ENCODE measurements at places on chromosomes 1 and 21.

- DNase-seq: no peak
Observed at GRCh38 chr1:34847094-34847493, 12.5 kb downstream of the SMIM12 start.

- no peak for DNase-seq
Observed at GRCh38 chr1:22613951-22614350, 22.5 kb upstream of the C1QA start.

DNA sequence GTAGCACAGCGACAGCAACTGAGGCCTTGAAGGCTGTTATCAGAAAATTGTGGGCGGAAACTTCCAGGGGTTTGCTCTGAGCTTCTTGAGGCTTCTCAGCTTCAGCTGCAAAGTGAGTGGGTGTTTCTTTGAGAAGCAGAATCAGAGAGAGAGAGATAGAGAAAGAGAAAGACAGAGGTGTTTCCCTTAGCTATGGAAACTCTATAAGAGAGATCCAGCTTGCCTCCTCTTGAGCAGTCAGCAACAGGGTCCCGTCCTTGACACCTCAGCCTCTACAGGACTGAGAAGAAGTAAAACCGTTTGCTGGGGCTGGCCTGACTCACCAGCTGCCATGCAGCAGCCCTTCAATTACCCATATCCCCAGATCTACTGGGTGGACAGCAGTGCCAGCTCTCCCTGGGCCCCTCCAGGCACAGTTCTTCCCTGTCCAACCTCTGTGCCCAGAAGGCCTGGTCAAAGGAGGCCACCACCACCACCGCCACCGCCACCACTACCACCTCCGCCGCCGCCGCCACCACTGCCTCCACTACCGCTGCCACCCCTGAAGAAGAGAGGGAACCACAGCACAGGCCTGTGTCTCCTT is at the start of gene FASLG:
Gene FASLG (plus strand): TSS at position 233 of the 583 bp plus-strand sequence. CDS start 99 bp downstream, at position 332.
- no peak for DNase-seq

GRCh38 chr1:94978401-94978800 is 51.5 kb upstream of the CNN3 start:
- DNase-seq: no peak

DNA sequence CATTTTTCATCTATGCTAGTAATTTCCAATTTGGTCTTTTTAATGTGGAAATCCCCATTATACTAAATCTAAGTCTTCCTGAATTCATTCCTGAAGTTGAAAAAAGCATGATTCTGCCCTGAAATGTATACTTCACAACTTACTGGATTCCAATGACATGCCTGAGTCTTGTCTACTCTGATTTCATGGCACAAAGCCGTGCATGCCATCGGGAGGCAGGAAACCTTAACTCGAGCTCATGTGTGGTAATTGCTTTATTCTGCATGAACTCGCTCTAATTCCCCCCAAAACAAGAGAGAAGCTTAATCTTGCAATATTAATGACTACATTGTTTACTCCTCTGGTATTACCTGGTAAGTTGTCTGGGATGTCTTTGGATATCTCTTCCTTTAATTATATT is 39.6 kb upstream of the PBX1 start:
- DNase-seq: no peak

Data from esophagus squamous epithelium (tissue), 5 donors.